ENCODE measurements at places on chromosomes 2 and 18.

- DNase-seq, result no peak
Observed at GRCh38 chr18:56413862-56414261, 224.5 kb downstream of the TXNL1 start.

GRCh38 chr2:107303964-107304363 is 418.0 kb upstream of the ST6GAL2 start:
- DNase-seq, result no peak

GRCh38 chr2:429575-430254 is 141.8 kb upstream of the ALKAL2 start:
- DNase-seq, result no peak

DNA sequence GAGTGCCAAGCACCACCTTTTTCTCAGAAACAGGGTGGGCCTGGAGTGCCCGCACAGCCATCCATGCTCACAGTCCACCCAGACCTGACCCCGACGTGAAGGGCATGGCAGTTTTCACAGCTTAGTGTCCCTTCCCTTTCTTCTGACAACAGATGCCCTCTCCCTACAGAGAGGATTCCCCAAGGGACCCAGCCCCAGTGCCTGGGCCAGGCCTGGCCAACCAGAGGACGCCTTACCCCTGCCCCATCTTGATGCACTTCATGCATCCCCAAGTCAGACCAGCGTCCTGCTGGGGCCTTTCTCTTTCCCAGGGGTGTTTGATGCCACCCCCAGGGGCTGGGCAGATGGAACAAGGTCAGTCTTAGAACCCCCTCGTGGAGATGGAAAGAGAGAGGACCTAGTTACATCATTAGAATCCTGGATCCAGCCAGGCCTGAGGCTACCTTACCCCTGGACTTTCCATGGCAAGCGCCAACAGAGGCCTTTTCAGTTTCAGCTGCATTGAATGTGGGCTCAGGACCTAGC is 3.8 kb downstream of the ANKMY1 start:
- DNase-seq, result no peak

DNA sequence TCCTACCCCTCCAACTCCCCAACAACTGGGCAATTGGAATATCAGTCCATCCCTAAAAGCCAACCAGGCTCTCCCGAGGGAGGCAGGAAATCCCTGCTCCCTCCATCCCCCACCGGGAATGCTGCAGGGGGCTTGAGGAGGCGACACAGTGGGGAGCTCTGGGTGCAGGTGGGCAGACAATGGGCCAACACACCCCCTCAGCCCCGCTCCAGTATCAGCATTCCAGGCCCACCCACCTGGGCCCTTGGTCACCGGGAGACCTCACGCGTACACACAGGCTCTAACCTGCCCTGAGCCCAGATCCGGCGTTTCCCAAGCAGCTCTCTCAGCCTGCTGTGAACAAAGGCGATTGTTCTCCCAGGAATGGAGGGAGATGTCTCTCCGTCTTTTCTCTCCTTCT is 37.6 kb upstream of the FZD7 start:
- DNase-seq, result no peak
